ENCODE measurements at places on chromosomes 6 and 20.
A peak's percentile ranks its signal among the peaks of the same experiment; 100 is the strongest.

- DNase-seq, result no peak
Observed at GRCh38 chr6:151067684-151068596, 171.8 kb upstream of the AKAP12 start.

DNA sequence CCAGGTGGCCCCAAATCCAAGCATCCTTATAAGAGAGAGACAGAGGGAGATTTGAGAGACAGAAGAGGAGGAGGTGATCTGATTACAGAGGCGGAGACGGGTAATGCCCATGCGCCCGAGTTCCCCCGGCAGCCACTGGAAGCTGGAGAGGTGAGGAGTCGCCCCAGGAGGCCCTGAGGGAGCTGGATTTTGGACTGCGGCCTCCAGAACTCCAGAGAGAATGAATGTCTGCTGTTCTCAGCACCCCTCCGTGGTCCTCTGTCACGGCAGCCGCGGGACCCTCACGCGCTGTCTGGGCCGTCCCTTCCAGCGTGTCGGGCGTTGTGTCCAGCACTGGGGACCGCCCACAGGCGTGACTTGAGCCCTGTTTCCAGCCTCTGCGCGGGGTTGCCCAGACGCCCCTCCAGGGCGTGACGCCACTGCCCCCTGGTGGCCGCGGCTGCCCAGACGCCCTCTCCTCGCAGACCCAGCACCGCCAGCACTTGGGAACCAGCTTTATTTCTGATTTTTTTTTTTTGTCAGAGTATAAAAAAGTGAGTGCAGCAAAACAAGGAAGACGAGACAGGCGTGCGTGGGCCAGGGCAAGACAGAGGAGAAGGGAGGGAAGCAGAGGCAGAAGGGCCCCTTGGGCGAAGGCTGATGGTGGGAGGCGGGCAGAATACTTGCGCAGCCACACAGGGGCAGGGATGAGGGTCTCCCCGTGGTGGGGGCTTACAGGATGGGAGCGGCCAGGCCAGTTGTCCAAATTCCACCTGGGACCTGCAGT lies 4.1 kb upstream of the ZNF512B start:
- DNase-seq, result peak; percentile 77

DNA sequence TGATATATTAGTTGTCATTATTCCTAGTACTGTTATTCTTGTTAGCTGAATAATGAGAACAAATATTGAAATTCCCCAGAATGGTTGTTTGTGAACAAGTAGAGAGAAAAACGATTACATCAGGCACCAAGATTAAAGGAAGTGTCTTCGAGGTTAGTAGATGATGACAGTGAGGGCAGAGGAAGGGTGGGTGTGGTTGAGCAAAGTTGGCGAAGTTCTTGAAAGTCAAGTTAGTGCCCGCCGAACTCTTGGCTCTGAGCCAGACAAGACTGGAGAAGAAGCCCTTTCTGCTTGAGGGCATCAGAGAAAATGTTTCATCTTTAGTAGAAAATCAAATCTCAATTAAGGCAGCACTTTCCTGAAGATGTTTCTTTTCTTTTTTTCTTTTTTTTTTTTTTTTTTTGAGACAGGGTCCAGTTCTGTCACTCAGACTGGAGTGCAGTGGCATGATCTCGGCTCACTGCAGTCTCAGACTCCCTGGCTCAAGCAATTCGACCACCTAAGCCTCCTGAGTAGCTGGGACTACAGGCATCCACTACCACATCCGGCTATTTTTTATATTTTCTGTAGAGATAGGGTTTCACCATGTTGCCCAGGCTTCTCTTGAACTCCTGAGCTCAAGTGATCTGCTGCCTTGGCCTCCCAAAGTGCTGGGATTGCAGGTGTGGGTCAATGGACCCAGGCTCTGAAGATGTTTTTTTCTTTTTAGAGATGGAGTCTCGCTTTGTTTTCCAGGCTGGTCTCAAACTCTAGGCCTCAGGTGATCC lies 77.1 kb downstream of the SGK1 start:
- DNase-seq, result peak; percentile 91

DNA sequence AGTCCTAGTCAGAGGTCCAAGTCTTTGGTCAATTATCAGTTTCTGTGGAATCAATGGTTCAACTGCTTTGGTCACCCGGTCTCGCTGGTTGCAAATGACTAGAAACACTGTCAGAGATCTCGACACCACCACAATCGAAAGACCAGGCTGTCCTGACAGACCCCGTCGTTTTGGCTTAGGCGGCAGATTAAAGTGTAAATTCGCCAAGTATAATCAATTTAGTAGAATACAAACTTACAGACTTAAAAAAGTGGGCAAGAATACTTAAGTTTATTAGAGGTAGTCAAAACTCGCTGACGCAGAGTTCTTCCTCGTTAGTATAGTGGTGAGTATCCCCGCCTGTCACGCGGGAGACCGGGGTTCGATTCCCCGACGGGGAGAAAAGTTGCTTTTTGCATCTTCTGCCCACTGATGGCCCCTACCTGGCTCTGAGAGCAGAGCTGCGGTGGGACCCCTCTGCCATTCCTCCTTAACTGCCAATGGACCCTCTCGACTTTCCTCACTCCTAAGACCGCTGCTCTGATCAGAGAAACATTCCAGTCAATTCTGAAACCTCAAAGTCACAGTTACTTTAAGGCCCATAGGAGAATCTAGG lies 30.6 kb upstream of the ZNF184 start:
- peak; percentile 87 for DNase-seq

- DNase-seq, result no peak
Observed at GRCh38 chr6:84825461-84825860, 61.1 kb upstream of the TBX18 start.

- DNase-seq, result peak; percentile 24
Observed at GRCh38 chr20:19757487-19758132, 448 bp upstream of the RIN2 start.

DNA sequence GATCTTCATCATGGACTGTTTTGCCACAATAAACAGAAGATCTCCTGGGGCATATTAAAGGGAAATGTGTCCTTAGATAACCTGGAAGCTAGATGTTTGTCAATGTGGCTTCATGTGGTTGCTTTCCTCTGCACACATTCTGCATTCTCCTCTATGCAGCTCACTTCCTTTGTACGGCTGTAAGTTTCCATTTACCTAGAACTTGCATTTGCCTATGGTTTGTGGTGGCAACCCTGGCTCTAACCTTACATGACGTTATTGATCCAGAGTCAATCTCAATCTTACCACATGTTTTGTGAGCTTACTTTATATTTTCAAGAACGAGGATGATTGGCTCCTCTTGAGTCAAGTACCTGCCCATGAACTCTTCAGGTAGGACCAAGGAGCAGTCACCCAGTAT lies 863.1 kb downstream of the MAFB start:
- DNase-seq, result no peak

DNA sequence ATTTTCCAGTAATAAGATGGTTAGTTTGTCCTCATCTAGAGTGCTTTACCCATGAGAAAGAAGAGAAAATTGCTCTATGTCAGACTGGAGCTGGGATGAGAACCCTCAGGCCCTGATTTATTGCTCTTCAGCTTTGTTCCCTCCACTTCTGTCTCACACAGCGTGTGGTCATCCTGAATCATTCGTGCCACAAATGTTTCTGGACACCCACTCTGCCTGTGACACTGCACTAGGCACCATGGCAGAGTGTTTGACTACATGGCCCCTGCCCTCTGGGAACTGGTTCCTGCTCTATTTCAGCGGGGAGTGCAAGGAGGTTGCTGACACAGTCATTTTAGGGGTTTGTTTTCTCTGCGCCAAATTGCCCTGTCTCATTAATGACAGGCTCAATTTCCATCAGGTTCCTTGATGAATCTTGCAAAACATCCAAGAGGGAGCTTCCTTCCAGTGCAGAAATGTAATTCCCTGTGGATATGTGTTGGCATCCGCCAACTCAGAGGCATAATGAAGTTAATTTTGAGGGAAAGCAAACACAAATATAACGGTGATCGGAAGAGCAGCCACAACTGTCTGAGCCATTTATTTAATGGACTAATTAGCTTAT lies 207.5 kb downstream of the CLIC5 start:
- DNase-seq, result no peak

DNA sequence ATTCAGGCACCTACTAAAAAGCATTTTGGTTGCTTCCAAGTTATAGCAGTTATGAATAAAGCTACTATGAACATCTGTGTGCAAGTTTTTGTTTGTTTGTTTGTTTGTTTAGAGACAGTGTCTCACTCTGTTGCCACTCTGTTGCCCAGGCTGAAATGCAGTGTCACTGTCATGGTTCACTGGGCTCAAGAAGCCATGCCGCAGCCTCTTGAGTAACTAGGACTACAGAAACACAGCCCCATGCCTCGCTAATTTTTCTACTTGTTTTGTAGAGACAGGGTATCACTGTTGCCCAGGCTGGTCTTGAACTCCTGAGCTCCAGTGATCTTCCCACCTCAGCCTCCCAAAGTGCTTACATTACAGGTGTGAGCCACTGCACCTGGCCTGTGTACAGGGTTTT lies 795.9 kb downstream of the EPHA7 start:
- no peak for DNase-seq

GRCh38 chr6:24229696-24230405 lies 103.8 kb downstream of the NRSN1 start:
- DNase-seq, result no peak
